ENCODE measurements at places on chromosomes 4 and X. TPM values are rescaled to one million over a fixed set of nuclear protein-coding genes. Genes with fewer than 3 reads are reported as not detected.

The SUPT20HL1 gene
- not detected for total RNA-seq

The SMIM31 gene
- not detected for total RNA-seq

The DCAF4L1 gene
- under 0.01 TPM for total RNA-seq

The CSAG2 gene
- total RNA-seq: not detected

The EGF gene
- total RNA-seq: 0.22 TPM

The BEX4 gene
- 3.6 TPM for total RNA-seq
